ENCODE measurements at places on chromosomes 7 and 10.

DNA sequence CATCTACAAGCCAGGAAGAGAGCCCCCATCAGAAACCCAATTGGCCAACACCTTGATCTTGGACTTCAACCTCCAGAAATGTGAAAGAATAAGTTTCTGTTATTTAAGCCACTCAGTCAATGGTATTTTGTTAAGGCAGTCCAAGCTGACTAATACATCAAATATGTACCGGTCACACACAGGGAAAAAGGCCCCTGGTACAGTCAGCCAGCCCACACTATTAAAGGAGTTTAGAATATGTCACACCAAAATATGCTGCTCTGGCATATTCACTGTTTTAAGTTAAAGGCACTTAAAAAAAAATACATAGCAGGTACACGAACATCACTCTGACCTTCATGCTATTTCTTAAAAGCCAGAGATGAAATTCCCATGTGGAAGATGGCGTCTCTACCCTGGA lies 15.2 kb upstream of the CDCA7L start:
- H3K27ac ChIP-seq, result no peak overlapping the region
- no peak overlapping the region for H3K4me3 ChIP-seq
- no peaks in the 10 kb centered on the region for H3K4me1 ChIP-seq
- DNase-seq, result no peak
- peaks cover 4% of the 10 kb centered on the region for H3K27me3 ChIP-seq

- peaks cover 2% of the 10 kb centered on the region for H3K36me3 ChIP-seq
- no peak for DNase-seq
- peaks cover 5% of the 10 kb centered on the region for H3K27me3 ChIP-seq
- no peaks in the 10 kb centered on the region for H3K4me1 ChIP-seq
- H3K27ac ChIP-seq, result no peak overlapping the region
- no peak overlapping the region for H3K4me3 ChIP-seq
Observed at GRCh38 chr10:23505797-23506465, 67.1 kb downstream of the OTUD1 start.

GRCh38 chr10:101228966-101229265 lies 347 bp downstream of the LBX1 start:
- no peak for DNase-seq
- peaks cover 3% of the 10 kb centered on the region for H3K36me3 ChIP-seq
- H3K4me3 ChIP-seq, result no peak overlapping the region
- peaks cover 17% of the 10 kb centered on the region for H3K4me1 ChIP-seq
- H3K27me3 ChIP-seq, result peaks cover 73% of the 10 kb centered on the region

- no peak overlapping the region for H3K4me3 ChIP-seq
- no peaks in the 10 kb centered on the region for H3K36me3 ChIP-seq
- no peaks in the 10 kb centered on the region for H3K4me1 ChIP-seq
- H3K27me3 ChIP-seq, result peaks cover 3% of the 10 kb centered on the region
Observed at GRCh38 chr7:29444267-29444666, 119.4 kb upstream of the PRR15 start.
